NCI-H1092 treated with DMSO at 0.1 percent for 48 hours (cell line): ENCODE measurements at places on chromosomes 1 and 21.

GRCh38 chr1:49597436-49597835 is 426.3 kb downstream of the AGBL4 start:
- DNase-seq = no peak

DNA sequence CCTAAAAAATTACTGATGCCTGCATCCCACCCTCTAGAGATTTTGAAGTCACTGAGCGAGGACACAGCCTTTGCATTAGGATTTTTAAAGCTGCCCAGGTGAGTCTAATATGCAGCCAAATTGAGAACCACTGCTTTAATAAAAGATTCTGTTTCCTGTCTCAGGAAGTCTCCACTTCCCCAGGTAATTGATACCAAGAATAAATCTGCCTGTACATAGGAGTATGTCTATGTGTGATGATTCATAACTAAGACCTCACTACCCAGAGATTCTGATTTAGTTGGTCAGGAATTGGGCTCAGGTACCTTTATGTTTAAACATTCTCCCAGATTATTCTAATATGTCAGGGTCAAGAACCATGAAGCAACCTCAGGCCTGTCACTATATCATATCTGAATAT is 108.8 kb upstream of the ARTN start:
- DNase-seq = no peak

DNA sequence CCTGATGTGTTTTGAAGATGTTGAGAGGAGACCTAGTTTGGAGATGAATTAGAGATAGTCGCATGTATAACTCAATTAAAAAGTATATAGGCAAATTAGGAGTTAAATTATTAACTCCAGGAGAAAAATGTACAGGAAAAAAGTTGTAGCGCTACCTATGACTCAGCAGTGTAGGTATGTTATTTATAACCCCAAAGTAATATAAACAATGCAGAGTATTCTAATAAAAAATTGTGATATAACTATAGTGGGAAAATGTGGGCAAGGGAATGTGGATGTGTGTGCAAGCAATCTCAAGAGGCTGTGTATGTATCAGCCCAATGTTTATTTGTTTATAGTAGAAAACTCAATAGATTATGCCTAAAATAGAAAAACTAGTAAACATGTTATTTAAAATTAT is 144.5 kb downstream of the BRINP2 start:
- DNase-seq = no peak

- DNase-seq = peak; percentile 22
Measured at GRCh38 chr21:34073749-34074282, 438 bp downstream of the MRPS6 start.

DNA sequence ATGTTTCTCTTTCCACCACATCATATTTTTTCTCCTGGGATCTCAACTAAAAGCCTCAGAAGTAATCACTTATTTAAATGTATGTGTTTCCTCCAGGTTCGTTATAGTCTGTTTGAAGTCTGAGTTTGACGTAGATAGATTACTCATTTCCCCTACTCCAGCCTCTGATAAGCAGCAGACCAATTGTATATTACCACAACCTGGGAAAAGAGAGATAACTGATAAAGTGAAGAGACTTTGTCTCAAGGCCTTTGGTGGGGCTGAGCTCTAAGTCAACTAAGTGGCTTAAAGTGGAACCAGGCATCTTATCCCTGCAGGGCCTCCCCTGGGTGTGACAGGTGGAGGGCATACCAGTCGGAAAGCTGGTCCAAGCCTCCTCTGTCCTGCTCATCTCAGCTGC is 34.9 kb upstream of the CACNA1E start:
- no peak for DNase-seq

GRCh38 chr1:7783178-7783711 is 846 bp upstream of the PER3 start:
- peak; percentile 84 for DNase-seq

GRCh38 chr1:219574484-219575087 is 38.3 kb downstream of the ZC3H11B start:
- no peak for DNase-seq

DNA sequence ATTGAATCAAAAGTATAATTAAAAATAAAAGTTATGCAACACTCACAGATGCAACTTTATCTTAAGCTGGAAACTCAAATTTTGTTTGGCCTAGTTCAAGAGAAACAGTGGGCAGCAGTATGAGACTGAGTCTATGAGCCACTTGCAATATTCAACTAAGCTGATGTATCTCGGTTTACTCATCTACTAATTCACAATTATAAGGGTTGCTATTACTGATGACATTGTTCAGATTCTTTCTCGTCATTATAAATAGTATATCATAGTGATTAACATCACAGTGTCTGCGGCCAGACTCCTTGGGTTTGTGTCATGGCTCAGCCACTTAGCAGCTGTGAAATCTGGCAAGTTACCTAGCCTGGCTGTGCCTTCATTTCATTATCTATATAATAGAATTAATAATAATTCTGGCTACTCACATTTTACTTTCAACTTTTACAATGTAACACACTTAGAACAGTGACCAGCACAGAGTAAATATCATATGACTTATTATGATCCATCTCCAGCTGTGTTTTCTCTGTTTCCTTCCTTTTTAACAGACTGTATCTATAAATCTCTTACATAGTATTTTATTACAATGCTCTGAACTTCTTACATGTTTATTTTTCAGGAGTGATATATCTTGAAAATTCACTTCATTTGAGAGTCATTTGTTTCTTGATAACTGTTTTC is 194.3 kb upstream of the RGS18 start:
- DNase-seq = no peak

GRCh38 chr1:244660595-244660994 is 7.7 kb downstream of the DESI2 start:
- no peak for DNase-seq

- peak; percentile 62 for DNase-seq
Measured at GRCh38 chr1:21865943-21866706, 54.1 kb downstream of the LDLRAD2 start.

DNA sequence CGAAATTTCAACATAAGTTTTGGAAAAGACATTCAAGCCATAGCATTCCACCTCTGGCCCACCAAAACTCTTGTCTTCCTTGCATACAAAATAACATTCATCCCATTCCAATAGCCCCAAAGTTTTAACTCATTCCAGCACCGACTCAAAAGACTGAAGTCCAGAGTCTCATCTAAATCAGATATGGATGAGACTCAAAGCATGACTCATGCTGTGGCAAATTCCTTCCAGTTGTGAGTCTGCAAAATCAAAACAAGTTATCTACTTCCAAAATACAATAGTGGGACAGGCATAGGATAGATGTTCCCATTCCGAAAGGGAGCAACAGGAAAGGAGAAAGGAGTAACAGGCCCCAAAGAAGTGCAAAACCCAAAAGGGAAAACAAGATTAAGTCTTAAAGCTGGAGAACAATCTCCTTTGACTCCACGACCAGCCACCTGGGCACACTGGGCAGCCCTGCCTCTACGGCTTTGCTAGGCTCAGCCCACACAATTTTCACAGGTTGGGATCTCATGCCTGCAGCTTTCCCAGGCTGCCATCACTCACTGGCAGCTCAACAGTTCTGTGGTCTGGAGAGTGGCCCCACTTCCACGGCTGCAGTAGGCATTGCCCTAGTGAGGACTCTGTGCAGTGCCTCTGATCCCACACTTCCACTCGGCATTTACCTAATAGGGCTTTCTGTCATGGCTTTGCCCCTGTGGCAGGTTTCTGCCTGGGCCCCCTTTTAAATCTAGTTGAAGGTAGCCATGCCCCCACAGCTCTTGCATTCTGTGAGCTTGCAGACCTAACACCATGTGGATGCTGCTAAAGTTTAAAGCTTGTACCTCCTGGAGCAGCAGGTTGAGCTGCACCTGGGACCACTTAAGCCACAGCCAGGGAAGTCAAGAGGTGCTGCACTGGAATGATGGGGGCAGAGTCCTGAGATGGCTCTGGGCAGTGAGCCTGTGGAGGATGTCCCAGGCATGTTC is 51.0 kb downstream of the RUNX3 start:
- DNase-seq = no peak

GRCh38 chr1:110606657-110607535 is 738 bp upstream of the KCNA2 start:
- DNase-seq = peak; percentile 30

DNA sequence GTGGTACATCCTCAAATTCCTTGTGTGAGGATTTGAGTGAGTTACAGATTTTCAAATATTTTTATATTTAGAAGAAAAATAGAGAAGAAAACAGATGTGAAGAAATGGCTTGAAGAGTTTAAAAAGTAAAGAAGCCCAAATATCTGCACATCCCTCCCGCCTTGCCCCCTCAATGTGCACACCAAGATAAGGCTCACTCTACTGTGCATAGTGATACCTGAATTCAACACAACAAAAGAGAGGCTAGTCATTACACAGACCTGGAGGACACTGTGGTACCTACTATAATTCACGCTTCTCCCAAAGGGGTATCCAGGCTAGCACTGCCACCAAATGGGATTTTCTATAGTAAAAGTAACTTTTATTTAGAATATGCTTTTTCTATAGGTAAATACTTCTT is 44.0 kb upstream of the SYT2 start:
- no peak for DNase-seq

- no peak for DNase-seq
Measured at GRCh38 chr1:9726905-9727595, 75.5 kb downstream of the PIK3CD start.

DNA sequence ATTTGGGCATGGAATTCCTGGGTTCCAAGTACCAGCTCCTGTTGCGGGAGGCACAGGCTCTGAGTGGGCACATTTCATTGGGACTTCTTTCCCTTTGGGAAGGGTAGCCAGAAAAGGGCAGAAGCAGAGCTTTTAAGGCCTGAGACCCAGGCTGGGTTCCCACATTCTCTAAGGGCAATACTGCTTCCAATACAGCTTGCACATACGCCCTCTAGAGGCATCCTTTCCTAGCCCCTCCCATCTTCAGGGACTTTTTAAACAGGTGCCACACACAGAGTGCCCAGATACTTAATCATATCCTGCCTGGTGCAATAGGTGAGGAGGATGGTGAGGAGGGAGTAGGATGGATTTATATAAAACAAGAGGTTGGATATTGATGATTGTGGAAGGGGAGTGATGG is 5.7 kb downstream of the GPR88 start:
- DNase-seq = no peak

- peak; percentile 62 for DNase-seq
Measured at GRCh38 chr1:94237291-94238226, at the start of gene ARHGAP29. TSS of gene ARHGAP29 (minus strand) at chr1:94237584. CDS start at chr1:94231611, 5,973 bp downstream.

DNA sequence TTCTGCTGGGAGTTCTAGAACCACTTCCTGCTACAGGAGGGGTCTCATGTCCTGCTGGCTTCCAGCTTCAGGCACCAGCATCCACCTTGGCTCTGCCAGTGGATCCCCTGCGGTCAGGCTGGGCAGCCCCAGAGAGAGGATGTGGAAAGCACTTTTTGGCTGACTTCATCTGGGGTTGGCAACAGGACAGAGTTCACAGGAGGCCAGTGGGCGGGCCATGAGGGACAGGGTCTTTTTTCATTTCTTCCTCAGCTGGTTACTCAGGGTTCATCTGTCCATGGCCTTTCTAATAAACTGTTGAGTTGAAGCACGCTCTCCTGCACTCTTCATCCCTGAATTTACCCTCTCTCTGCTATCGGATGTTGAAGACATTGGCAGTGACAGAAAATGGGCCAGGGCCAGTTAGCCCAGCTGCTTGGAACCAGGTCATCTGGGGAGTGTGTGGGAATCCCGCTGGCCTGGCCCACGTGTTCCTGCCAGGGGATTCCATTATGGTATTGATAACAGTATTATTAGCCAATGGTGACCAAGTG is 45.2 kb downstream of the RPS6KA1 start:
- no peak for DNase-seq

DNA sequence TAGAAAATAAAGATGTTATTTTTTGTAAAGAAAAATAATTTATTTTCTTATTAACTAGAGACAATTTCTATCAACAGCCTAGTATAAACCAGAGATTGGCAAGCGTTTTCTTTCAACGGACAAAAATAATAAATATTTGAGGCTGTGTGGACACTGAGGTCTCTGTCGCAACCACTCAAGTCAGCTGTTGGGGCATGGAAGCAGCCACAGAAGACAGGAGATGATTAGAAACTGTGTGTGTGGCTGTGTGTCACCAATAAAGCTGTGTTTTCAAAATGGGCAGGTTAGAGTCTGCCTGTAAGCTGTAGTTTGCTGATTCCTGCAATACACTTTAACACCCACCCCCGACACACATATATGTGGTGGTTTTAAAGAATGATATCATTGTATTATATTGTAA is 200.6 kb upstream of the HMCN1 start:
- no peak for DNase-seq

GRCh38 chr1:94746635-94747525 is 73.3 kb upstream of the SLC44A3 start:
- no peak for DNase-seq

- DNase-seq = no peak
Measured at GRCh38 chr1:209328196-209328595, 255.3 kb upstream of the CAMK1G start.

- DNase-seq = peak; percentile 64
Measured at GRCh38 chr1:150309758-150310508, 11.4 kb upstream of the PRPF3 start.

DNA sequence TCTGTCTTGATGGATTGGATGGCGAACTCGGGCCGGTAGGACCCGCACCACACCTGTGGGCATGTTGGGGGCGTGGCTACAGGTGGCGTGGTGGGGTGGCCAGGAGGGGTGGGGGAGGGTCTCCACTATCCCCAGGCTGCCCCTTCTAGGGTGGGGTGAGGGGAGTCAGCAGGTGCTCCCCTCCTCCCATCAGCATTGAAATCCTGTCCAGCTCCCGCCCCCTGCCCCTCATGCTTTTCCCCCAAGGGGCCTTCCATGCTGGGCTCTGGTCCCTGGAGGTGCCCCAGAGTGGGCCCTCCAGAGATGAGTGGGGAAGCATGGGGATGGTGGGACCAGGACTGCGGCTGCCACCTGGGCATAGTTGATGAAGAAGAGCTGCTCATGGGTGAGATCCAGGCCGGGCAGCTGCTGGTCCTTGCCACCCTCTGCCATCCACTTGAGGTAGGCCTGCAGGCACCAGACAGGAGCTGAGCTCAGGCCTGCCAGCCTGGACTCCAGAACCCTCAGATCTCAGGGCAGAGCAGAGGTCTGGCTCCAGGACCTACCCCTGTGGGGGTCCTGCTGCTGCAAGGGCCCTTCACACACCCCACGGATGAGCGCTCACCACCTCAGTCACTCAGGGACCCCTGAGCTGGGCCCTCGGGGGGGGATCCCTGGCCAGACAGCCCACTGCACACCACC is 5.1 kb downstream of the PRXL2B start:
- DNase-seq = no peak

DNA sequence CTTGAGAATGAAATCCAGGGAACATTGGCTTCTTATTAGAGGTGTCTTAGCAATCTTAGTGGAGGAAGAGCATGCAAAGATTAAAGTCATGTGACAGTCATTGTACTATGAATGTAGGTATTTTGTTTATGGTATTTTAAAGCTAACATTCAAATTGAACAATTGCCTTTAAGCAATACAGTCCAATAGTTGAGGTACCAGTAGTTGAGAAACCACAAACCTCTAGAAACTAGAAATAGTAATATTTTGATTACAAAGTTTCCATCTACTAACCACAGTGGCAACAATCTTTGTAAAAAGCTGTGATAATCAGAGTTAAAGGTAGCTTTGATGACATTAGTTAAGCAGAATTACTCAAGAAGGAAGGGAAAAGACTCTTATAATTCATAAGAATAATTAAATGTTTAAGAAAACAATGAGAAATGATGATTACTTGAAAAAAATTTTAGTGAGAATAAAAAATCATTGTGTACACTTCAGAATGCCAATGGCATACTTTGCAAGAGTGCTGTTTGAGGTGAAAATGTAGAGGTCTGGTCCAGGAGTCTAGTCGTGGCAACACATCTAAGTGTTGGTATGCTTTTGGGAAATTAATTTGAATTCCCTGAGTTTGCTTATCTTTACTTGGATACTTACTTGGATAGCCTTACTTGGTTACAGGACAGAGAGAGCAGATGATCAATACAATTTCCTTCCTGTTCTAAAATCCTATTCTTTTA is 104.9 kb upstream of the PTGFR start:
- no peak for DNase-seq

GRCh38 chr1:158089476-158089875 is 91.2 kb upstream of the CD1D start:
- DNase-seq = no peak
